ENCODE measurements at places on chromosomes 1 and 21.

DNA sequence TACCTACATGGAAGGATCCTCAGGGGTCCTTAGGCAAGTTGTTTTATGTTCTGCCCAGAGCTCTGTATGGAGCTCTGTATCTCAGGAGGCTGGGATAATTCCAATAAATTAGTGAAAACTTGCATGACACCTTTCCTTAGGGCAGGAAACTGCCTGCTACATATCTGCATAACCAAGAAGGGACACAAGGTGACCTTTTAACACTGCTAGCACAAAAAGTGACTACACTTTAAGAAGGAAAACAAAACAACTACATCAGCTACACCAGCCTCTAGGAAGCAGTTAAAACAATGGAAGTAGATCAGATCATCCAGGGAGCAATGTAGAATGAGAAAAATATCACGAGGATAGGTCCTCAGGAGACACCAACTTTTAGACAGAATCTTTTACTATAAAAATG lies 93.9 kb downstream of the TNFSF18 start:
- no peak for DNase-seq

GRCh38 chr1:233635765-233636502 lies 22.0 kb downstream of the KCNK1 start:
- no peak for DNase-seq

DNA sequence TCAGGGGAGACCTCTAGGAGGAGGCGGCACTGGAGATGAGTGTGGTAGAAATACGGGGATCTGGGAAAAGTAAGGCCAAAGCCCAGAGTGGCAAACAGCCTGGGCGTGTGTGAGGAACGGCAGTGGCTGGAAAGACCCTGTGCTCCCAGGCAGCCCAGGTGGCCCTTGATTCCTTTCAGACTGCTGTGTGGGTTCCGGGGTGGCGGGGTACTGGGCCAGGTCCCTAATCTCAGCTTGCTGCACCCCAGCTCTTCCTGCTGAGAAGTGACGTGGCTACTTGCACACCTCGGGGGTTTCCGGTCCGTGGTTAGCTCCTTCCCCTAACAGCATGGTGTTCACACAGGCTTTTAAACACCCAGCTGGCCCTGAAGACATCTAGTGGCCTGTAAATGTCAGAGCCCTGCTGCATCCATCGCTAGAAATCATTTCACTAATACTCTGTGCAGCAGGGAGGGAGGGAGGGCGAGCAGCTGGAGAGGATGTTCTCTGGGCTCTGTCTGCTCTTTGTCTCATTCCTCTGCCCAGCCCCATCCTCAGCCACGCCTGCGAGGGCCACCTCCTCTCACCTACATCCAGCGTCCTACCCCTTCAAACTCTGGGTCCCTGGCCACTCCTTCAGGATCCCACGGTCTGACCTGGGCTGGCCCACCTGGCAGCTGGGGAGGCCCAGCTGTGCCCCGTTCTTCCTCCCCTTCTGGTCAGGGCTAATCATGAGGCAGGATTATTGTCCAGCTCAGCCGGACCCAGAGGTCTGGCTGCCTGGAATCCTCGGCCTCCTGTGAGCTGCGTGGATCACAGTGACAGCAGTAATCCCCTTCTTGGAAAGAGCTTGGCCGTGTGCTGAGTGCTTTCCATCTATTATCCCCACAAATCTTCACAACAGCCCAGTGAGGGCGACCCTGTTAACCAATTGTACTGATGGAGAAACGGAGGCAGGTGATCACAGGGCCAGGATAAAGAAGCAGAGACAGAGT lies 7.2 kb downstream of the ZDHHC18 start:
- DNase-seq, result peak; percentile 80

DNA sequence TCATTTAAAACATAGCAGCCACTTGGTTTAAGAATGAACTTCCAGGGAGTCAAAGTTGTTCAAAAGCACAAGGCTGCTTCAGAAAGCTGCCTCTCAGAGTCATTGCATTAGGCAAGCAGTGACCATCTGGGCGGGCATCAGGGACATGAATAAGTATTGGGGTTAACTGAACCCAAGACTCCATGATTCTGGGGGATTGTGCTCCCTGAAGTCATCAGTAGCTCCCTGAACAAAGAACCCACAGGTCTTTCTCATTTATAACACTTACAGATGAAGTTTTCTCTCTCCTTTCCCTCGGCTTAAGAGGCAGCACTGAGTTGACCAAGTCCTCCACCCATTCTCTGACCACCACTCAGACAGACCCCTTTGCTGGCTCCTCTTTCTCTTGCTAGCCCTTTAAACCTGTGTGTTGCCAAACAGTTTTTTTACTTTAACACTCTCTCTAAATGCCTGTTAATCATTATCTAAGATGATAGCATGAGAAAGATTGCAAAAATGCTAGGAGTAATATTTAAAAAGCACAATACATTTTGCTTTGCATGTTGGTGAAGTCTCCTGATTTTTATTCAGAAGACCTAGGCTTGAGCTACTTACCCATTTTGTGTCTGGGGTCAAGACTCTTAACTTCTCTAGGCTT lies 77.0 kb upstream of the ARHGAP29 start:
- no peak for DNase-seq

DNA sequence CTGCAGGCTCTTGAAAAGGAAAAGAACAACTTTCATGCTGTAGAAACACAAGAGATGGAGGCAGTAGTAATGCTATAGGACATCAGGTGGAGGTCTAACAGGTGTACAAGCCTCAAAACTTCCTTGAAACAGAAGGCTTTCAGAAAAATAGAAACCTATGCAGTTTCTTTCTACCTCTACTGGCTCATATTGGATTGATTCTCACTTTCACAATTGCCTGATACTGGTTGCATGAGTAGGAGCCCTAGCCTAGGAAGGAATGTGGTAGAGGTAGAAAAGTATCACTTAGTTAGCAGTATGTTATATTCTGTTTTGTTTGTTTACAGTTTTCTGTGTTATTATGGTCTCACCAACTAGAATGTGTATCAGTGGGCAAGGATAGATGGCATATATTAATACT lies 175.4 kb upstream of the GORAB start:
- no peak for DNase-seq

DNA sequence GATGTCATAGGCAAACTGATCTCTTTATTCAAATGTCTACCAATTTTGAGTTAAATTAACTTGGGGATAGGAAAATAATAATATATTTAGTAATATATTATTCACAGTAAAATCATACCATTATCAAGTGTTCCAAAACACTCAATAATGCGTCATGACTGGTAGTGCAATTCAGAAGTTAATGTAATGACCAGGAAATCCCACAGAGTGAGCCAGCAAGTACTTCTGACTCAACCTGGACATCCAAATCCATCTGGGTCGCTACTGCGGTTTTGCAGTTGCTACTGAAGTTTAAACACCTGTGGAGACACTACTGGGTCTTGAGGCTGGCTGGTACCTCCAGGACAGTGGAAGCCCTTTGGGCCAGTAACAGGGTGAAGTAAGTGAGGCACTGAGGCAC lies 44.8 kb downstream of the DPYD start:
- no peak for DNase-seq

DNA sequence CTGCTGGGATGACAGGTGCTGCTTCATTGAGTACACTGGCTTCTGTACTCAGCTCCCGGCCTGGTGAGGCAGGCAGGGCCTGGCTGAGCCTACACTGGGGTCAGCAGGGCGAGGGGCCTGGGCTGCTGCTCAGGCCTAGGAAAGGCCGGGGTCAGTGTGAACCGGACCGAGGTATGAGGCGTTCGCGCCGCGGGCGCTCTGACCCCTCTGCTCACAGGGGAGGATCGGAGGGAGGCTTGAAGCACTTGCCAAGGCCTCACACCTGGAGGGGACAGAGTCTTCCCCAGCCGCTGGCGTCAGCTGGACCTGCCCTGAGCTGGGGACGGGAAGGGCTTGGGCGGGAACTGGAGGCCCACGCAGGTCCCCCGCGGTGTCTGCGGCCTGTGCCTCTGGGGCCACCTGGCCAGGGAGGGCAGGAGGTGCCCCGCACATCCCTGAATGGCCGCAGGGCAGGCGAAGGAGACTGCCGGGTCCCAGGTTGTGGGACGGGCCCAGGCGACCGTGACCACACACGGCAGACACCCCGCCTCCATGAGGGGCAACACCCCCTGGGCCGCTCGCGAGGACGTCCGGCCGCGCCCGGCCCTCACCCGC lies 466 bp downstream of the PEX10 start:
- DNase-seq, result no peak

- DNase-seq, result no peak
Observed at GRCh38 chr1:164647211-164647610, 88.2 kb downstream of the PBX1 start.

- no peak for DNase-seq
Observed at GRCh38 chr1:101452825-101453224, 216.0 kb downstream of the S1PR1 start.

GRCh38 chr1:150282558-150282958 lies 204 bp downstream of the CIART start:
- no peak for DNase-seq

DNA sequence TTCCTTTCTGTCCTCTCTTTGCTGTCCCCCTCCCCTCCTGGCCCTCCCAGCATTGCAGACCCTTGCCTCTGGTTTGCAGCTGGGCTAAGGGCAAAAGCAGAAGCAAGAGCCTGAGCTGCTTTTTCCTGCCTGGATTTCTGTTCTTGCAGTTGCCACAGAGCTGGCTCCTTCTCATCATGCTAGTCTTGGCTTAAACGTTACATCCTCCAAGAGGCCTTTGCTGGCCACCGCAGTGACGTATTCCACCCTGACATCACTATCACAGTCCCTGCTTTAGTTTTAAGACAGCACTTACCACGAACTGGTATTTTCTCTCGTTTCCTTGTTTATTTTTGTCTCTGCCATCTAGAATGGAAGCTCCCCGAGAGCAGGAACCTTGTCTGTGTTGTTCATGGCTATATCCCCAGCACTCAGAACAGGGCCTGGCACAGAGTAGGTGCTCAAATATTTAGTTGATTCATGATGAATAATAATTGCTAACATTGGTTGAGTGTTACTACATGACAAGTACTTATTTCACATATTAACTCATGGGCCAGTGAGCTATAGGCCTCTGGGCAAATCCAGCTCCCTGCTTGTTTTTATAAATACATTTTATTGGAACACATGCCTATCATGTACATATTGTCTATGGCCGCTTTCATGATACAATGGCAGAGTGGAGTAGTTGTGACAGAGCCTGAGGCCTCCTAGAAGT lies 13.2 kb upstream of the CSF1 start:
- DNase-seq, result no peak

- no peak for DNase-seq
Observed at GRCh38 chr21:34364921-34365320, 1.1 kb downstream of the KCNE2 start.

DNA sequence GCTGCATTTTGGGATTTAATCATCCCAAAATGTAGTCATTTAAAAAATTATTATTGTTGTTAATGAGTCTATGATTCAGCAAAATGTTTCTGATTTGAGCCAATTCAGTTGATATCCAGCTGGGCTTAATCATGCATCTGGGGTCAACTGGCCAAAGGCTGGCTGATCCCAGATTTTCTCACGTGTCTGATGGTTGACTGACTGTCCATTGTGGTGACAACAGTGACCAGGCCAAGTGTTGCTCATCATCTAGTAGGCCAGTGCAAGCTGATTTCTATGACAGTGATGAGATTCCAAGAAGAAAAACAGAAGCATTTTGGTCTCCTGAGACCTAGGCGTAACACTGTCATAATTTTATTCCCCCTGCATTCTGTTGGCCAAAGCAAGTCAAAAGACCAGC lies 80.1 kb upstream of the ZC3H11B start:
- no peak for DNase-seq

- DNase-seq, result no peak
Observed at GRCh38 chr1:113536182-113536780, 146.0 kb downstream of the MAGI3 start.

DNA sequence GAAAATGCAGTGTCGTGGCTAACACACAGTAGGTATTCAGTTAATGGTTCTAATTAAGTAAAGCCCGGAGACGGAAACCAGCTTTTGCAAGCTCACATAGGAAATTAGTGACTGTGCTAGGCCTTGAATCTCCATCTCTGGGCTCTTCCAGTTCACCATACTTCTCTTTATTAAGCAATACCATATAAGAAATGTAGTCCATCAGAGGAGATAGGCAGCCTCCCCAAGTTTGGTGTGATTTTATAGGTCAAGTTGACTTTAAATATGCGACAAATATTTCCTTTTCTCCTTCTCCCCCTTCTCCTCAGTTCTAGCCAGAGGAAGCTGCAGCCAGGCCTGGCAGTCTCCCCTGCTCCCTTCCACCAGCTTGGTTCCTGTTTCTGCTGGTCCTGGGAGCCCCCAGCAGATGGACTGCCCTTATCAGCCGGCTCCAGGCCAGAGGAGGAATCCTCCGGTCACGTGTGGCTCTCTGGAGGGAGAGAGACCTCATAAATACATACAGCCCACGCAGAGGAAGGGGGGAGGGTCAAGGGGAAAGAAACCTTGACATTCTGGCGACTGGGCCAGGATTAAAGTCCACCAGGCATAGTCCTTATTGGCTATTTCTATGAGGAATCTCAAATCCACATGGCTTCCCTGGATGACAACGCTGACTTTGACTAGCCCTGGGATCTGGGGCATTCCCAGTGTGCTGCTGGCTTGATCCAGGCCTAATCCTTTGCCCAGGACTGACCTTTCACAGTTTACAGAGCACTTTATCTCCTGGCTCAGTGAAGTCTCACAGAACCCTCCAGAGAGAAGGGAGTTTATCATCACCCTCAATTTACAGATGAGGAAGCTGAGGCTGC lies 115.1 kb upstream of the JUN start:
- no peak for DNase-seq

DNA sequence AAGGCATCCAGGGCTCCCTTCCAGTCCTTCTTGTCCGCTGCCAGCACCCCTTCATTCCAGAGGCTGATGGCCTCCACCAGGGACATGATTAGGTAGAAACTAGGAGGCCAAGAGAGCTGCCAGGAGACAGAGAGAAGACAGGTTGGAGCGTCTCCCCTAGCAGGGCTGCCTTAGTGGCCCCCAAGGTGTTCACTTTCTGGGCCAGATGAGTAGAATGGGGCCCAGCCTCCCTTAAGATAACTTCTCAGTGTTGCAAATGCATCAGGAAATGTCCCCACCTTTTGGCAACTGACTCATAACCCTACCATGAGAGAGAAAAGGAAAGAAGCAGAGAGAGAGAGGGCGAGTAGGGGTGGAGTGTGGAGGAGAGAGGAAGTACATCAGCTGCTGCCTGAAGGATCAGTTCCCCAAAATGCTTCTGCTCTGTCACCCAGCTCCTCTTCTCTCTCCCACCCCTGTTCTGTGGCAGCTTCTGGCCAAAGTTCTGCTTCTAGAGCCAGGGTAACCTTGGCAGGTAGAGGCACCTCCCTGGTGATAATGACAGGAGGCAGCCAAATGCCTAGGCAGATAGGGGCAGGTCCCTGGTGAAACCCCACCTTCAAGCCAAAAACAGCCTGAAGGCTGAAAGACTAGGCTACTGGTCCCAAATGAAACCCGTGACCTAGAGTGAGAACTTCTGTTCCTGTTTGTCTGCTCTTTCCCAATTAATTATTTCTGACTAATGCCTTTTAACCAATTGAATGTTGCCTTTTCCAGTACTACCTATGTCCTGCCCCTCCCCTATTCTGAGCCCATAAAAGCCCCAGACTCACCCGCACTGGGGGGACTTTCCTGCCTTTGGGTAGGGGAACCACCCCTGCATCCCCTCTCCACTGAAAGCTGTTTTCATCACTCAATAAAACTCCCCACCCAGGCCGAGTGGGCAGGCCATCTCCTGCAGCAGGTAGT lies at the start of gene NCF2:
Gene NCF2, minus strand, starts transcription at position 216 of the 948 bp plus-strand sequence. Its CDS starts 130 bp downstream, at position 86.
- DNase-seq, result no peak

- DNase-seq, result no peak
Observed at GRCh38 chr21:34989337-34990151, 59.6 kb downstream of the RUNX1 start.
